ENCODE measurements at places on chromosomes 2 and 18.

- no peaks in the 10 kb centered on the region for H3K27me3 ChIP-seq
- H3K4me1 ChIP-seq = no peaks in the 10 kb centered on the region
- no peak overlapping the region for H3K4me3 ChIP-seq
- no peak overlapping the region for H3K27ac ChIP-seq
- H3K36me3 ChIP-seq = no peaks in the 10 kb centered on the region
Observed at GRCh38 chr2:163247847-163248220, 409.3 kb upstream of the KCNH7 start.

- H3K36me3 ChIP-seq = no peaks in the 10 kb centered on the region
- no peaks in the 10 kb centered on the region for H3K4me1 ChIP-seq
- no peaks in the 10 kb centered on the region for H3K27me3 ChIP-seq
- H3K4me3 ChIP-seq = no peak overlapping the region
Observed at GRCh38 chr2:41909584-41909983, 138.2 kb upstream of the PKDCC start.

DNA sequence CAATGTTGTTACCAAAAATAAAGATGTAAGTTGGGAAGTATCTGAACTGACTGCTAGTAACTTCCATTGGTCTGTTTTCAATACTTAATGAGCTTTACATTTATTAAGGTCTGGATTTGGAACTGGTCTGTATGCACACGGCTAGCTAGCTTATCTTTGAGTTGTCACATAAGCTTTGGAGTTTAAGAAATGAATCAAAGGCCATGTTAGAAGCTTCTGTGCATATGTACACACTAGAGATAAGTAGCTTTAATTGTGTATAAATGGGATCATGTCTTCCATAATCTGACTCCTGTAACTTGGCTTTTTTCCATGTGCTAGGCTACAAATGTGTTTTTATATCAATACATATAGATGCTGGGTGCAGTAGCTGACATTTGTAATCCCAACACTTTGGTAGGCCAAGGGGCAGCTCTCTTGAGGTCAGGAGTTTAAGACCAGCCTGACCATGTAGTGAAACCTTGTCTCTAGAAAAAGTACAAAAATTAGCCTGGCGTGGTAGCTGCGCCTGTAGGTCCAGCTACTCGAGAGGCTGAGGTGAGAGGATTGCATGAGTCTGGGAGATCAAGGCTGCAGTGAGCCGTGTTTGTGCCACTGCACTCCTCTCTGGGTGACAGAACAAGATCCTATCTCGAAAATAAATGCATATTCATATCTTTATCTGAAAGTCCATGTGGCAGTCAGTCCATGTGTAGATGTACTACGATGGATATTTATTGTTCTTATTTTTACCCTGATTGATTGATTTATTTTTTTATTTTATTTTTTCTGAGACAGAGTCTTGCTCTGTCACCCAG is 27.2 kb downstream of the ATIC start:
- no peak for DNase-seq
- peaks cover 89% of the 10 kb centered on the region for H3K36me3 ChIP-seq
- H3K27me3 ChIP-seq = no peaks in the 10 kb centered on the region
- no peak overlapping the region for H3K4me3 ChIP-seq
- H3K4me1 ChIP-seq = no peaks in the 10 kb centered on the region
- no peak overlapping the region for H3K27ac ChIP-seq

DNA sequence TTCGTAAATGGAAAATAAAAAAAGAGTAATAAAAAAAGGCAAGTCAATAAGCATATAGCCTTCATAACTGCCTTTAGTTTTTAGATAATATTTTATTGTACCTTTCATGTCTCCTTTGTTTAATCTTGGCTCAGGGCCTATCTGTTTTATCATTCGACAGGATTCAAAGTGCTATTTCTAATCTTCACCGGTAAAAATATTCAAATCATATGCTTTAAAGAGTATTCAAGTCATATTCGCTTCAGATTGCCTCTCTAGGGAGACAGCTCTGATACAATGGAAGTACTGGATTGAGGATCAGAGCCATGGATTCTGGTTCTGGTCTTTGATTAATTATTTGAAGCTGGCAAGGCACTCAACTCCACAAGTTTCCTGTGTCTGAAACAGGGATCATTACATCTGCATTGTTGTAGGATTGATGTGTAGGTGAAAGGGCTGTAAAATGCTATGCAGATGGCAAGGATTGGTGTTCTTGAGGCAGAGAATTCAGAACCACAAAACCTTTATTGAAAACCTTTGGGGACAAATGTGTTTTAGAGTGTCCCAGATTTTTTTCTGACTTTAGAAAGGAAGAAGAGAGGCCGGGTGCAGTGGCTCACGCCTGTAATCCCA is 84.3 kb upstream of the RAPH1 start:
- no peaks in the 10 kb centered on the region for H3K27me3 ChIP-seq
- H3K4me3 ChIP-seq = no peak overlapping the region
- no peak overlapping the region for H3K27ac ChIP-seq
- DNase-seq = no peak
- H3K4me1 ChIP-seq = peaks cover 6% of the 10 kb centered on the region
- H3K36me3 ChIP-seq = no peaks in the 10 kb centered on the region

DNA sequence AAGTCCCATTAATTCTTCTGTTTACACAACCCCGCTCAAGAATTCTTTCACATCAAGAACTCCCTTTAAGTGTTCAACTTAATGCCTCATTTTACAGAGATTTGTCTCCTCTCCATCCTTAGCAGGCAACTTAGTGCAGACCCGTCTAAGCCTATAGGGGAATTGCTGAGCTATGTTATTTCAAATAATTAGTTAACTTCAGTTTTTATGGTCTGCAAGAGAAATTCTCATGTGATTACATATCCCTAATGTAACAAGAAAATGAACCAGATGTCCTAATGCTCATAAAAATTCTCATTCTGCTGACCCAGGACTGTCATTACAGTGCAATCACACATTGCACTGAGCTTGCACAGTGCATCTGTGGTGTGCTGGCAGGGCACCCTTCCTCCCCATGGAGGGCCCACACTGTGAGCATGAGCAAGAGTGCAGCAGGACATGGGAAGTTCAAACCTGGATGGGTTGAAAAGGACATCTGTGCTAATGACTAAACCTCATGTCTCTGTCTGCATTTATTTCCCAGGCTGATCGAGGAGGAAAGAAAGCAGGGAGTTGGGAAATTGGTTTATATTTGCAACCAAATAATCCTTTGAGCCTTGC is 97.1 kb downstream of the COL5A2 start:
- DNase-seq = no peak
- H3K36me3 ChIP-seq = no peaks in the 10 kb centered on the region
- no peaks in the 10 kb centered on the region for H3K4me1 ChIP-seq
- no peak overlapping the region for H3K27ac ChIP-seq

DNA sequence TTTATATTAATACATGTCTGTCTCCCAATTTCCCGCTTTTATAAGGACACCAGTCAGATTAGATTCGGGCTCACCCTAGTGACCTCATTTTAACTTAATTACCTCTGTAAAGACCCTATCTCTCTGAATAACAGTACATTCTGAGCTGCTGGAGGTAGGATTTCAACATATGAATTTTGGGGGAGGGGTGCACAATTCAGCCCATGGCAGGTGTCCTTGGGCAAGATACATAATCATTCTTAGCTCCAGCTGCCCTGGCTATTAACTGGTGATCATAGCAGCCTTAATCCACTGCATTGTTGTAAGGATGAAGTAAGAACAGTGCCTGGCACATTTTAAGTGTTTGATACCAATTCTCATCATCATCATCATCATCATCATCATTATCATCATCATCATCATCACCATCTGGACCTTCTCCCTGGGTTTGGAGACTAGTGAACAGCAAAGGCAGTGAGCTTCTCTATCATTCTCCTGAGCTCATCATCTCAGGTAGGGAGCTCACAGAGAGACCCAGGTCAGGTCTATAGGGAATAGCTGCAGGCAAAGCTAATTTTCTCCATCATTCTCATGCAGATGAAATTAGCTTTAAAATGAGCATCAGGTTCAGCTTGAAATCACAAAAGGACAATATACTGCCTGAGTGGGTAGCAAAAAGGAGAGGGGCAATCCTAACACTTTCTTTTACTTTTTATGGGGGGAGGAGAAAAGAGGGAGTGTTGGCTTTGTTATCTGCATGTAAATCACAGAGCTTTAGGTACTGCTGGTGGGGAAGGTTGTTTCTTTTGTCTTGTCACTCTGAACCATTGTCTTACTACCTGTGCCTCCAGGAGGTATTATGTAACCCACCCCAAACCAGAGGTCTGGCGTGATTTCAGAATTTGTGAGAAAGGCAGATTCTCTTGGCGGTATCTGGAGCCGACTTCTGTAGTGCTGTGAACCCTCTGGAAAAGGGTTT is 125.5 kb upstream of the SPRED2 start:
- no peak overlapping the region for H3K27ac ChIP-seq
- no peaks in the 10 kb centered on the region for H3K27me3 ChIP-seq
- DNase-seq = no peak
- no peaks in the 10 kb centered on the region for H3K4me1 ChIP-seq

DNA sequence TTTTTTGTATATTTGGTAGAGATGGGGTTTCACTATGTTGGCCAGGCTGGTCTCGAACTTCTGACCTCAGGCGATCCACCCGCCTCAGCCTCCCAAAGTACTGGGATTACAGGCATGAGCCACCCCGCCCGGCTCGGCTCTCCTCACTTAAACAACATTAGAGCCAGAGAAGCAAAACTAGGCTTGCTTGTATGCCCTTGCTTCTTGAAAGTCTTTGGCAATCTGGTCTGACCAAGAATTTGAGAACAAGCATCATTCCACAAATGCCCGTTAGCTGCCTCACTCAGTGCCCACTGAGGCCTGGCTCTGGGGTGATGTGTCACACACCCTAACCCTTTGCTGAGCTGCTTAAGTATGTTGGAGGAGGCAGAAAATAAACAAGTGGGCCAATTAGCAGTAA is 33.5 kb downstream of the SOWAHC start:
- H3K4me3 ChIP-seq = no peak overlapping the region
- no peaks in the 10 kb centered on the region for H3K27me3 ChIP-seq

DNA sequence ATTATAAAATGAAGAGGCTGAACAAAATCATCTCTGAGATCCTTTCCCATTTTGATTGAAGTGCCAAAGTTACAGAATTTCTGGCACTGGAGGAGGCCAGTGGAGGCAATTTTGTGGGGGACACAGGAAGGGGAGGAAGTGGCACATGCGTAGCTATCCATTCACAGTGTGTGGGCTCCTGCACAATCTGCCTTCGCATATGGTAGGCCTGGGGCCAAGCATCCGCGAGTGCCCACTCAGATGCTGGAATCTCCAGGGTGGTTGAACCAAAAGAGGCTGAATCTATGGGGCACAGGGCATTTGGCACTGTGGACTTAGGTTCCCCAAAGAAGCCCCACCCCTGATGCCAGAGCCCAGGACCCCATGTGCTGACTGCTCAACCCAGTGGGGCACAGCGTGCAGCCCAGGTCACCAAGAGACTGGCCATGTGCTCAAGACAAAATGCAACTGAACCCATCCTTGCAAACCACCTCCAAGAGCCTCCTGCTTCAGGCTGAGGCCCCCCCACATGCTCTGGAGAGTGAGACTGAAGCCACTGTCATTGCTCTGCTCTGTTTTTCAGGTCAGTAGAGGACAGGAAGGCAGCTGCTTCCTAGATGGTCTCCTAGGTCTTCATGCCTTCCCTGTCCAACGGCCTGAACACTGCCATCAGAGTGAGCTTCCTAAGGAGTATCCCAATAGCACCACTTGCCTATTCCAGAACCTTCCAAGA is 28.5 kb downstream of the ST8SIA5 start:
- H3K4me3 ChIP-seq = no peak overlapping the region
- no peaks in the 10 kb centered on the region for H3K4me1 ChIP-seq
- H3K27me3 ChIP-seq = no peaks in the 10 kb centered on the region
- no peak overlapping the region for H3K27ac ChIP-seq
- DNase-seq = no peak

GRCh38 chr18:46110406-46110805 is 6.2 kb downstream of the HAUS1 start:
- no peak for DNase-seq
- H3K27ac ChIP-seq = no peak overlapping the region
- no peaks in the 10 kb centered on the region for H3K4me1 ChIP-seq

DNA sequence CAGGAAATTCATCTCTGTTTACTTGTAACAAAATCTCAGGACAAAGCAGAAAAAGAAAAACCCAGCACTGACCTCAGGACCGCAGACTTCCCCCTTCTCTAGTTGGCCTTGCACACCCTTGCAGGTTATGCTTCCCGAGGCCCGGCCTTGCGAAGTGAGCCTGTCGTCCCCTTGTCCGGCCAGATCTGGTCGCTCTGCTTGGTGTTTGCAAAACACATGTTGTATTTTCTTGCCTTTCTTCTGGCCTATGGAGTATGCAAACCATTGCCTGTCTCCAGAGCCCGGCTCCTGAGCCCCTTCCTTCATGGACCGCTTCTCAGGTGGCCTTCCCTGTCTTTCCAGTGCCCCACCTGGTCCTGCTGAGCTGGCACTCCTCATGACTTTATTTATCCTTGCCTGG is 4.8 kb downstream of the IMPA2 start:
- H3K36me3 ChIP-seq = no peaks in the 10 kb centered on the region
- peaks cover 26% of the 10 kb centered on the region for H3K4me1 ChIP-seq
- peak; percentile 54 for DNase-seq
- H3K27ac ChIP-seq = no peak overlapping the region
- H3K27me3 ChIP-seq = no peaks in the 10 kb centered on the region

- H3K4me3 ChIP-seq = no peak overlapping the region
- no peak overlapping the region for H3K27ac ChIP-seq
Observed at GRCh38 chr2:240168041-240168440, 27.6 kb upstream of the OTOS start.

DNA sequence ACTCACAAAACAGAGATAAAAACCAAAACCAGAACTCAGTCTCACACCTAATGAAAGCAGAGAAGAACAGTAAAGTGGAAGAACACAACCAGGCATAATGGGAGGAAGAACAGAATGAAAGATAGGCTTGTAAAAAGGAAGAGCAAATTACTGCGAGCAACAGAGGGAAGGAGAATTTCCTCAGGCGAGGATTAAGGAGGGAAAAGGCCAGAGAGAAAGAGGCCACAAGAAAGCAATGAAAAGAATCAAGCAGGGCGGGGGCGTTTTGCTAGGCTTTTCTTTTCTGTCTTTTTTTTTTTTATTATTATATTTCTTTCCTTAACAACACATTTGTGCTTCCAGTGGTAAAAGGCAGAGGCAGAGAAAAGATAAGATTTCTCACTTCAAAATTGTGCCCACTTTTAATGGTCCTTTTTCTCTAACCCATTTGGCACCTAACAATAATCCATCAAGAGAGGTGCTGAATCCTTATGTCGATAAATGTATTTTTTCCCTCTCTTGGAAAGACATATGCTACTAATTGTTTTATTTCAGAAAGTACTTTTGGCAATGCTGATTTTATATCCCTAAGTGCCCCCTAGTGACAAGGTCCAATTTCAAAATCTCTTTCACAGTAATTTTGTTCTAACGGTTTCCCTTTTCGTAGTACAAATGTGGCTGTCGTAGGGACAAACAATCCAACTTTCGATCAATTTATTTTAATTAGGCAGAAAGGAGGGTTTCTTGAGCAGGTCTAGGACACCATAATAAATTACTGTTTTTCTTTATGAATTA is 138.7 kb upstream of the AQP4 start:
- H3K36me3 ChIP-seq = no peaks in the 10 kb centered on the region
- H3K27me3 ChIP-seq = no peaks in the 10 kb centered on the region
- no peak for DNase-seq
- no peak overlapping the region for H3K27ac ChIP-seq
- no peaks in the 10 kb centered on the region for H3K4me1 ChIP-seq
